AG08396 (cell line): ENCODE measurements at places on chromosomes 7 and 10.

DNA sequence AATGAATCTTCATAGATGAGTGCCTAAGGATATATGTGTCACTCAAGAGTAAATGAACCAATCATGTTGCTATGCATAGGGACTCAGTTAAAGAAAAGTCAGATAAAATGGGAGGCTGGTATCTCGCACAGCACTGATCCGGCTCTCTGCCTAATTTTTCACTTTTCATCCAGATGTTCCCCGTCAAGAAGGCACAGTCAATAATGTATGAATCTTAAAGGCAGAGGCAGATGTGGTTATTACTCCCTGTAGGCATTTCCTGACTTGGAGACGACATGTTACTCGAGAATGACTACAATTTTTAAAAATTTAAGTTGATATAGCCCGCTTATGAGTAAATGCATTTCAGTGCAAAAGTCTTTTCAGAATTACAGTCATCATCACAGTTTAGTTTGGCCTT lies 113.6 kb downstream of the TBXAS1 start:
- DNase-seq, result no peak

GRCh38 chr10:72244573-72245038 lies 28.5 kb upstream of the ASCC1 start:
- DNase-seq, result no peak

- DNase-seq, result no peak
These were observed 22.2 kb downstream of the TSPAN15 start for GRCh38 chr10:69473304-69473990.

DNA sequence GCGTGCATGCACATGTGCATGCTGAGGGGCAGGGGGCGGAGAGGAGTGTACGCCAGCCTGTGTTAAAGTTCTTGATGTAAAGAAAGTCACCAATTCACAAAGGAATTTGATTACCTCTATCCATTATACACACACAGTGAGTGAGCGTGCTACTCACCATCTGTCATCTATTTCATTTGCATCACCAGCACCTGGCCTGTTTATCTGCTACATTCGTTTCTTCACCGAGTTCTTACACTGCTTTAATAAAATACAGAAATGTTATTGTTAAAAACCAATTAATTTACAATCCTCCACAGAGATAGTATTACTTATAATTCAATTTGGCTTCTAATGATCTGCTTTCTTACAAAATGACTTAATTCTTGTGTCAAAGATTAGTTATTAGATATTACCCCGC lies 32.6 kb downstream of the NEUROD6 start:
- no peak for DNase-seq

GRCh38 chr7:94571816-94572215 lies 62.2 kb downstream of the CASD1 start:
- DNase-seq, result no peak

DNA sequence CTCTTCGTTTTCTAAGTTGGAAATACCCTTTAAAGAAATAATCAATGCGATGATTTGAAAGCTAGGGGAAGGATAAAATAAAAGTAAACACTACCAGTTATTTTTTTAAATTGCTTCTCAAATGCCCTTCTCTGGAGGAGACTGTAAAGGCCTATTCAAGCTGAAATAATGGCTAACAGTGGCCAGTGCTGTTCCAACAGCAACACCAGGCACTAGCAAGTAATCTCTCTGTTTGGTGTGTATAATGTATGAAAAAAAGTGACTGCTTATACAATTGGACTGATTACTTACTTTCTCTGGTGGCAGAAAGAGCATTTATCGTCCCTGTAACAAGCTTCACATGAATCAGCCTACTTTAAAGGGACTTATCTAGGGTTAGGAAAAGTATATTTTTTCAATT lies 102.7 kb downstream of the CSTF2T start:
- DNase-seq, result no peak

GRCh38 chr7:74511345-74511744 lies 57.6 kb downstream of the GTF2IRD1 start:
- no peak for DNase-seq
